ENCODE measurements at places on chromosomes 2 and 18.
A peak's percentile ranks its signal among the peaks of the same experiment; 100 is the strongest.

- no peak for DNase-seq
These were observed 114.5 kb upstream of the MAPRE2 start for GRCh38 chr18:34926683-34927082.

GRCh38 chr18:35311496-35311895 lies 21.5 kb upstream of the ZSCAN30 start:
- DNase-seq, result no peak

GRCh38 chr18:25349926-25350487 lies 2.0 kb downstream of the ZNF521 start:
- no peak for DNase-seq

DNA sequence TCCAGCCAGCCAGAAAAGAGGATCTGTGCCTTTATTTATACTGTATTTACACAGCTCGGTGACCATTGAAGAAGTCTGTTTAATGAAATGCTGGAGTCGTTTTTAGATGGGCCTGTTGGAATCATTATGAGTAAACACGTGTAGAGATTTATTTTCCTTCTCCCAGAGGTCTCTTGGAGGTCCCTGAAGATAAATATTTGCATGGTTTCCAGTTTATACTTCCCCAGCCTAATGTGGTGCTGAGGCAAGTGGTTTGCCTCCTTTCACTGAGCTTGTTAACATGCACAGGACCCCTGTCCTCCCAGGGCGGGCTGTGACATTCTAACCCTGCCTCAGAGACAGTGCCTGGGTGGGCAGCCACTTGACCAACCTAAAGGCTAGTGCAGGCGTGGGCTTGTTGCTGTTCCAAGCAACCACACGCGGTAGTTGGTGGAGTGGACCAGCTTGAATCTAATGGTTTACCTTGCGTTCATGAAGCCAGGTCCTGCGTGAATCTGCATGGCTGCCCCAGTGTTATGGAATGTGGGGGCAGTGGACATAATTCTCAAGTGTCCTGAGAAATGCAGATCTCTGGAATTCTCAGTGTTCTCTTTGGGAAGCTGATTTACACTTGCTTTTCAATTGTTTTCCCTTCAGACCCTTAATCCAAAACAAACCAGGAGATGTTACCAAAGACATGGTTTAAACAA lies 130.2 kb upstream of the DLX2 start:
- no peak for DNase-seq

DNA sequence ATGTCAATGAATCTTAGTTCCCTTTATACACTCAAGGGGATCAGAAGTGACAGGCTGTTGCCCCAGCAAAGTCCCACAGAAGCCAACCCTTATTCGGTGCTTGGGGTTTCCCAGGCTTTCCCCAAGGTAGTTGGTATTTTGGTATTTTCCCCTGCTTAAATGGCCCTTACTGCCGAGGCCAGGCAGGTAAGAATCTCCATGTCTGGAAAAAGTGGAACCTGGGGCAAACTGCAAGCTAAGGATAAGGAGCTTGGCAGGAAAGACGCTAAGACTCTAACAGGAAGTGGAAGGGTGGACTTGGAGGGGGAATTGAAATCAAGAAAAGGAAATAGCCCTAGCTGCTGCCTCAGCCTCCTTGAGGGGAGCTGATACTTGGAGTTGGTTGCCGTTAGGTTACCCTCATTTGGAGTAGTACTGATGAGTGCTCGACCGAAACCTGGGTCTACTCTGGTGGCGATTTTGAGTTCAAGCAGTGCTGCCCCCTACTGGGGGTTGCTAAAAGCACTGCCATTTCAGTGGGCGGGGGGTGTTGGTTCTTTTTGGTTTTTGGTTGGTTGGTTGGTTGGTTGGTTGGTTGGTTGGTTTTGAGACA lies 3.3 kb upstream of the GPBAR1 start:
- DNase-seq, result peak; percentile 52

DNA sequence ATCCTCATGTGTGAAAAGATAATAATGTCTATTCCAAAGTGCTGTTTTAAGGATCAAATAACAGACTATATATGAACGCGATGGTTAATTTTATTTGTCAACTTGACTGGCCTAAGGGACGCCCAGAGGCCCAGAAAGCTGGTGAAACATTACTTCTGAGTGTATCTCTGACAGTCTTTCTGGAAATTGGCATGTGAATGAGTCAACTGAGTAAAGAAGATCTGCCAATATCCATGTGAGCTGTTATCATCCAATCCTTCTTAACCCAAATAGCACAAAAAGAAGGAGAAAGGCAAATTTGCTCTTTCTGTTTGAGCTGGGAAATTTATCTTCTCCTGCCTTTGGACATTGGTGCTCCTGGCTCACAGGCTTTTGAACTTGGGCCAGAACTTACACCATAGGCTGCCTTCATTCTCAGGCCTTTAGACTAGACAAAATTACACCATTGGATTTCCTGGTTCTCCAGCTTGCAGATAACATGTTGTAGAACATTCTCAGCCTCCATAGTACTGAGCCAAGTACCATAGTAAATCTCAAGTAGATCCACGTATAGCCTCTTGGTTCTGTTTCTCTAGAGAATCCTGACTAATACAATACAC lies 114.7 kb upstream of the DOCK10 start:
- DNase-seq, result no peak

DNA sequence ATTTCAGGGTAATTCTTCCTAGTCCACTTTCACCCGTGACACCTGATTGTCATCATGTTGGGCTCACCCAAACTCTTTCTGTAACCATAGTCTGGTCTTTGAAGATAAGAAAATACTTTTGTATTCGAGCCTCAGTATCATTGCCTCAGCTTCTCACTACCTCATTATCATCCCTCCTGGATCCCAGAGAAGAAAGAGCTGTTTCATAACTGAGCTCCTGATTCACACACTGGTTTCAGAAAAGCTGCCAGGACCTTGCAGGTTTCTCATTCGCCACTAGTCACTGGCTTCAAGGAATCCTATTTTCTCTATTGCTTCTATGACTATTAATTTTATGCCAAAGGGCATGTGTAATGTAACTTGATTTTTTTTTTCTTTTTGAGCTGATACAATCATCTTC lies 2.9 kb upstream of the CRIM1 start:
- no peak for DNase-seq

GRCh38 chr2:133333181-133333580 lies 235.1 kb downstream of the NCKAP5 start:
- no peak for DNase-seq

DNA sequence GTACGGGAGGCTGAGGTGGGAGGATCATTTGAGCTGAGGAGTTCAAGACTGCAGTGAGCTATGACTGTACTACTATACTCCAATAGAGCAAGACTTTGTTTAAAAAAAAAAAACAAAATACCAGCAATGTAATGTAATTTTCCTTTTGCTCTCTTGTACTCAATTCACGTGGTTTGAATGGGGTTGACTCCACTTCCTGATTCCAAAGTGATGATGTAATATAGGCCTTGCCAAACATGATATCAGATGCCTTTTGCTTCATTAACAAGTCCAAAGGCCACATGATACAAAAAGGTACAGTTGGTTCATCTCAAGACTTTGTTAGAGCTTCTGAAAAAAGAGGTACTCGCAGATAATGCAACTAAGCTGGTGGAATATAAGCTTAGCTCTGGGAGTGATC lies 321.8 kb downstream of the ZEB2 start:
- DNase-seq, result no peak

GRCh38 chr18:49980896-49981295 lies 167.6 kb upstream of the ACAA2 start:
- DNase-seq, result no peak

GRCh38 chr2:112162341-112162740 lies 24.2 kb downstream of the FBLN7 start:
- no peak for DNase-seq

GRCh38 chr2:53827398-53828175 lies 32.2 kb downstream of the GPR75 start:
- no peak for DNase-seq
